GM23248 (cell line): ENCODE measurements at places on chromosomes 2 and 18. TPM values are rescaled to one million over a fixed set of nuclear protein-coding genes. Genes with fewer than 3 reads are reported as not detected.

- peak; percentile 99 for DNase-seq
Observed at GRCh38 chr2:54903736-54904554, 146.3 kb downstream of the RTN4 start.

DNA sequence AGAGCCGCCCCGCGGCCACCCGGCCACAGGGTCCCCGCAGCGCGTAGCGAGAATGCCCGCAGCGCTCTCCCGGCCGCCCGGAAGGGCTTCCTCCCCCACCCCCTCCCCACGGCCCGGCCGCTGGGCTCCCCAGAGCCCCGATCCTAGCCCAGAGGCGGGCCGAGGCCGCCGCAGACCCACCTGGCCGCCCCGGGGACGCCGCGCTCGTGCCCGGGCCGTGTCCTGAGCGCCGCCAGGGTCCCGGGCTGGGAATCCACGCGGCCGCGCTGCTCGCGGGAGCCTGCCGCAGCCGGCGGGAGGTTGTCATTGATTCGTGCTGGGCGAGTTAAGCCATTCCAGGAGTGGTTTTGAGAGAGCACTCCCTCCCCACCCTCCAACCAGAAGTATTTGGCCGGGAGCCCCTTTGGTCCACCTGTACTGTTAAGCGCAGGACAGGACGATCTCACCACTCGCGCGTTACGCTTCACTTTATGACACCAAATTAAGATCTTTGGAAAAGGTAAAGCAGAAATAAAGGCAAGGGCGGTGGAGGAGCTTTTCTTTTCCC lies 206.4 kb upstream of the SMAD2 start:
- peak; percentile 16 for DNase-seq

- no peak for DNase-seq
Observed at GRCh38 chr2:114265261-114265660, 177.2 kb upstream of the DPP10 start.

- no peak for DNase-seq
Observed at GRCh38 chr2:50754514-50754913, 277.4 kb downstream of the NRXN1 start.

GRCh38 chr2:201513271-201513670 lies 61.7 kb downstream of the STRADB start:
- DNase-seq = peak; percentile 3

The IL36A gene
- not detected in 2 replicates for polyA plus RNA-seq

- DNase-seq = peak; percentile 77
Observed at GRCh38 chr2:152336119-152336853, 1.3 kb downstream of the FMNL2 start.

- DNase-seq = no peak
Observed at GRCh38 chr2:235000426-235001236, 48.8 kb downstream of the SH3BP4 start.

The PARD6G gene
- 0.42 and 0.53 TPM in 2 replicates for polyA plus RNA-seq

DNA sequence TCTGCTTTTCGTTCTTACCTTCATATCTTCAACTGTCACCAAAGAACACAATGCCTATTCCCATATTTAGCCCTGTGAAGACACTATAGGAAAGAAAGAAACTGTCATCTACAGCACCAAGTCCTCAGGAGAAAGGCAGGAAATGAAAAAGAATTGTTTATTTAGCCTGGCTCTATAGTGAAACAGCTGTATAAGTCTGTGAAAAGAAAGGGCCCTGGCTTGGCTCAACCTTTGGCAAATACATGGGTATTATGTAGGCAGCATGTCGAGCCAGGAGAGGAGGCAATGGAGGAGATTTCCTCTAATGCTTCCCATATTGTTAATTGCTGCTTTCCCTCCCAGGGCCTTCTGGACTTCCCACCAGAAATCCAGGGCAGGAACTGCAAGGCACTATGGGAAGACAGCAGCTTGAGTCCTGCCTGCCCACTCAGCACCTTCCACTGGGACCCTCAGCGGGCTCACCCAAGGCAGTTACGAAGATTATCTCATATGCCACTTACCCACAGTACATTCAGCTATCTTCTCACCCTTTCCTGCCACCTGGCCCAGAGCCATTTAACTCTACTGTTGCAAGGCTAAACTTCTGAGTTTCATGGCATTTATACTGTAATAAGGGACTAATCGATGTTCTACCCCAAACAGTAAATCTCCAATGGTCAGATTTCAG lies 30.1 kb downstream of the SLC8A1 start:
- DNase-seq = no peak

- DNase-seq = no peak
Observed at GRCh38 chr2:35831385-35831784, 524.2 kb upstream of the CRIM1 start.

The CAPN13 gene
- polyA plus RNA-seq = not detected in 2 replicates

GRCh38 chr2:160952464-160953254 lies 207.6 kb upstream of the TANK start:
- peak; percentile 55 for DNase-seq

GRCh38 chr2:65507102-65508069 lies 75.0 kb upstream of the SPRED2 start:
- no peak for DNase-seq

DNA sequence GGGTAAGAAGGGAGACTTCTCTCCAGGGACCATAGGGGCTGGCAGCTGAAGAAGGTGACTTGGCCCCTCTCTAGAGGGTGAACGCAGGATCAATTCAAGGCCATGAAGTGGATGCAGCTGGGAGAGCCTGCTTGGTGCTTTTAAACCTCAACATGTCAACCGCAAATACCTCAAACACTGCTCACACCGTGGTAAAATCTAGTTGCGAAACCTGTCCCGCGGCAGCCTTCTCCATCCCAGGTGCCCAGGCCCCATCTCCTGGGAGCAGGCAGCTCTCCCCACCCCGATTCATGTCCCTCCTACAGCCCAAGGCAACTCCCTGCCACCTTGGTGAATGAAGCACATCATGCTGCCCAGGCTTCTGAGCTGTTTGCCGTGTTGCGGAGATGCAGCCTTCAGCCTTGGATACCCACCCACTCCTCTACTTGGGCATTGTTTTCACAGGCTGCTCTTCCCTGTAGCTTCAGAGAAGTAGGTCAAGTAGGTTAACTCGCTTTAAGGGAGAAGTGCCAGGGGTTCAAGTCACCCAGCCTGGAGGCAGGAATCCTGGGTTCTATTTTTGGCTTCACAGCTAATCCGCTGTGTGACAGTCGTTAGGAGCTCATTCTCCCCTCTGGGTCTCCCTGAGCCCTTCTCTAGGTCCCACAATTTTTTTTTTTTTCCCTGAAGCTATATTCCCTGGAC lies 6.2 kb upstream of the EFR3B start:
- no peak for DNase-seq

The TMEM182 gene
- polyA plus RNA-seq = 2.2 and 2.3 TPM in 2 replicates

The LAPTM4A gene
- polyA plus RNA-seq = 752 and 760 TPM in 2 replicates

The ACADL gene
- not detected in 2 replicates for polyA plus RNA-seq

DNA sequence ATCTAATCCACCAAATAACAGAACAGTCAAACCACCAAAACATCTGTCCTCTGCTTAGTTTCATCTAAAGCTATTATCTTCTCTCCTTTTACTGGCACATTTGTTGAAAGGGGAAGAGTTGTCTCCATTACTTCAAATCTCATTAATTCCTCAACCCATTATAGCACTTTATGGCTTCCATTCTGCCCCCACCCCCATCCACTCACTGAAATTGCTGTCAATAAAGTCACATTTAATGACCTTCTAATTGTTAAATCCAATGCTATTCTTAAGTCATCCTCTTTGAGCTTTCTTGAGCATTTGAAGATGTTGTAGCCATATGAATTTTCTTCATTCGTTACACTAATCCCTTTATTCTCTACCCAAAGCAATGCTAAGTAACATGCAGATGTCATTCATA lies 5.2 kb downstream of the OXER1 start:
- no peak for DNase-seq

DNA sequence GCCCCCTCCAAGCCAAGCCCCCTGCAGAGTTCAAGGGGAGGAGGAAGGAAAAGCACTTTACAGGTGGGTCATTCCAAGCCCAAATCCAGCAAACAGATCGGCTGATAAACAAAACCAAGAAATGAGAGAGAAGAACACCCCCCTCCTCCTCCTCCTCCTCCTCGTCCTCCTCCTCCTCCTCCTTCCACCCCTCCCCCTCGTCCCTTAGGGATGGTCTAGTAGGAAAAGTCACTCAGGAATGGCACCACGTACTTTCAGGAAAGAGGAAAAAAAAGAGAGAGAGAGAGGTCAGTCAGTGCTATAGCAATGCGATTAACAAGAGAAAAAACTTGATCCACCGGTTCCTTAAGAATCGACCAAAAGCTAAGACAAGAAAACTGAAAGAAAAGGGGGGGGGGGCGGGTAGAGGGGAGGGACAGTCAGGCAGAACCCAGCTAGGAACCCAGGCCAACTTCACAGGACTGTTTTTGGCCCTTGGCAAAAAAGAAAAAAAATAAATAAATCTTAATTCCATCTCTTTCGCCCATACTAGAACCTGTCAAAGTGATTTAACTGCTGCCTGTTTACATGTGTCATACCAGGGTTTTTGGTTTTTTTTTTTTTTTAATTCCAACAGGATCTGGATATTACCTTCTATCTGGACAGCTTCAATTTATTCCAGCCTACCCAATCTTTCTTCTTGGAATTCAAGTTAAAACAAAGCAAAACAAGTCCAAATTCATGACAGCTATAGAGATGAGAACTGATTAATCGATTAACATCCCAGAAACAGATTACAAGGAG lies 906 bp downstream of the IKZF2 start:
- DNase-seq = peak; percentile 53
